Hepatic stellate cell (primary cell): ENCODE measurements at places on chromosomes 11 and 22.

DNA sequence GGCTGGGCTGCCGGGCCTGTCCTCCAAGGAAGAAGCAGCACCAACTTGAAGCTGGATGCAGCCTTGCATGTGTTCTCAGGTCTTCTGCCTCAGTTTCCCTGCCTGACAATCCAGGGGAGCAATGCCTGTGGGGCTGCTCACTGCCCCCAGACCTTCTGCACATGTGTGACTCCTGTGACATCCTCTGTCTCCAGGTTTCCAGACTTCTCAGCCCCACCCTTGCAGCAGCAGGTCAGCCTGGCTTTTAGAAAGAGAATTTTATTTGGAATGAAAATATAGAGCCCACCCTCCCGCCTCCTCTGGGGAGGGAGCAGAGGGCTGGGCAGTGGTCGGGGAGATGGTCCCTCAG is 301 bp upstream of the PTPRCAP start:
- DNase-seq, result no peak

DNA sequence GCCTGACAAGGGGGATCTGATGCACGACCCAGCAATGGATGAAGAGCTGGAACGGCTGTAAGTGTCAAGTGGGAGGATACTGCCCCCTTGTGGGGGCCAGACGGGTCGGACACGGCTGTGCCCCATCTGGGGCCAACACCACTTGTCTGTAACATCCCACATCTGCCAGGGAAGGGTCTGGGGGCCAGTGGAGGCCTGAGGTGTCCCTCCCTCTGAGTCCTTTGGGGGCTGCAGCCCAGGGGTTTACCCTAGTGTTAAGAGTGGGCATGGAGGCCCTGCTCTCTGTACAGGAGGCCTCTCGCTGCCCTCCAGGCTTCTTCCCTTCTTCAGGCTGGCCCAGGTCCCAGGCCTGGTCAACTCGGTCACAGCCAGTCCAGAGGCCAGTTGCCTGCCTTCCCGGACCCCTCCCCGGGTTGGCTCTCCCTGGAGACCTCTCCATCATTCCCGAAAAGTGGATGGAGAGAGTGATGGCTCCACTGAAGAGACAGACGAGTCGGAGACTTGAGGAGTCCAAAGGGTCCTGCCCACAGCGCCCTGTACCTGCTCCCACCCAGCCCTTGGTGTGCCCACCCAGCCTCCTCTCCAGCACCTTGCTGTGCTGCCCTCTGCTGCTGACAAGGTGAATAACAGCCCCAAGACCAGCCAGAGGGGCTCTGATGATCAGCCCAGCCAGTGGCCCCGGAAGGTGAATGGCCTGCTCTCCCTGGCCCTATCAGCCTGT is 15.4 kb downstream of the ARFGAP2 start:
- DNase-seq, result peak; percentile 90

DNA sequence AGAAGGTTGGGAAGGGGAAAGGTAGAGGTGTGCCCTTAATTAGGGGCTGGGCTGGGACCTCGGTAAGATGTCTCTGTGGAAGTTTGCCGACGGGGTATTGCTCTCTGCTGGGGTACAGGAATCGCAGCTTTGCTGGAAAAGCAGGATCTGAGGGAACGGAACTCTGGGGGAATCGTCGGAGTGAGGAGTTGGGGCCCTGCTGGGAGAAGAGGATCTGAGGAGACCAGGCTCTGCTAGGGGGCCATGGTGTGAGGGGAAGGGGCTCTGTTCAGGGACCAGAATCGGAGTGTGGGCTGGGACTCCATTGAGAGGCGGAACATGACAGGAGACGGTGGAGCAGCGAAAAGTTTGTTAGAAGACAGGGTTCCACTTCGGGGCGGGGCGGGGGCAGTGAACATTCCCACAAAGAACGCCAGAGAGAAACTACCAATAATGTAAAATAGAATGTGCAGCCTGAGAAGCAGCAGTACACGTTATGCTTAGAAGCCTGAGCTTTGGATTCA is 456 bp downstream of the AAMDC start:
- DNase-seq, result peak; percentile 36

DNA sequence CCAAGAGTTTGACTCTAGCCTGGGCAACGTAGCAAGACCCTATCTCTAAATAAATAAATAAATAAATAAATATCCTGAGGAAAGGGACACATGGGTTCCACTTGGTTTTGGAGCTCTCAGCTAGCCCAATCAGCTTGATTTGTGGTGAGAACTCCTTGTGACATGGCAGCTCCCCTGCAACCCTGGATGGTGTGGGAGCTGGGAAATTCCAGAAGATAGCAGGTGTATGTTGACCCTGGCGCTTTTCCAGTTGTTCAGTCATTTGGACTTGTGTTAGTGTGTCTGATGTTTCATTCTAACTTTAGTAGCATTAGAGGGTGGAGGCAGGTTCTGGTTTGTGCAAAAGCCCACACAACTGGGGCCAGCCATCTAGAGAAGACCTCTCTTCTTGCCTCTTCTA is 148.5 kb upstream of the NCAM1 start:
- no peak for DNase-seq

GRCh38 chr11:72712168-72712751 is 38.0 kb upstream of the PDE2A start:
- DNase-seq, result no peak

DNA sequence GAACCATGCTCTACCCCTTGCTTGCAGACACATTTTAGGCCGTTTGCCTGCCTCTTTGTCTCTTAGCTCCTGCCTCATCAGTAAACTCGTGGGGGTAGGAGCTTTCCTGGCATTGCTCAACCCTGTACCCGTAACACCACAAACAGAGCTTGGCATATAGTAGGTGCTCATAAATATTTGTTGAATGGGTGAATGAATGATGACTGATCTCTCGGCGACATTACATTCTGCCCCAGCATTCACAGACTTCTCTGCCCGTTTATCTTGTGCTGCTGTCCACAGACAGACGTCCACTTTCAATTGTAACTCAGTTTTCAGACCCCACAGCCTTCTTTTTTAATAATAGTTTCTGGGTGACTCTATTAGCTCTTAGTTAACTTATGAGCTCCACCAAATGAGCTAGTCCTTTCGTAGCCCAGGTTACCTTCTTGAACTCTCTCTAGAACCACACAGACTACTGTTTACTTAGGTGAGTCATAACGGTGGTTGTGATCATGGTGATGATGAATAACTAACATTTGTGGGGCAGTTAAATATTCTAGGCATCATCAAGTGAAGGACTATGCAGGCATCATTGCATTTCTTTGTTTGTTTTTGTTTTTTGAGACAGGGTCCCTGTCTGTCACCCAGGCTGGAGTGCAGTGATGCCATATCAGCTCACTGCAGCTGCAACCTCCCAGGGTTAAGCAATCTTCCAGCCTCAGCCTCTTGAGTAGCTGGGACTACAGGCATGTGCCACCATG is 188.4 kb downstream of the ADAMTS15 start:
- peak; percentile 58 for DNase-seq

- no peak for DNase-seq
These were observed 77.9 kb upstream of the HSD17B12 start for GRCh38 chr11:43602670-43603069.

DNA sequence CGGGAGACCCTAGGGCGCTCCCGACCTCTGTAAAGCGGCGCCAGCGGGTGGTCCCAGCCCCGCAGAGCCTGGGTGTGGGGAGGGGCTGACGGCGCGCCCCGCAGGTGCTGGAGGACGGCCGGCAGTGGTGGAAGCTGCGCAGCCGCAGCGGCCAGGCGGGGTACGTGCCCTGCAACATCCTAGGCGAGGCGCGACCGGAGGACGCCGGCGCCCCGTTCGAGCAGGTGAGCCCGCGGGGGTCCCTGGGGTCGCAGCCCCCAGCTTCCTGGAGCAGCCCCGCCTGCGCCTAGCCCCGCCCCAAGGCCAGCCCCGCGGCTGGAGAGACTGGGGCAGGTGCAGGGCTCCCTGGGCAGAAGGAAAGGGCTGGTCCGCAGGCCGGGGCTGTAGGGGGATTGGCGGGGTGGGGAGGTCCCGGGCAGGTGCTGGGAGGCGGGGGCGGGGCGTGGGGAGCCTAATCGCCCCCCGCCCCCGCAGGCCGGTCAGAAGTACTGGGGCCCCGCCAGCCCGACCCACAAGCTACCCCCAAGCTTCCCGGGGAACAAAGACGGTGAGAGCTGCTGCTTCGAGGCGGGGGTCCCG is 19.7 kb downstream of the EPS8L2 start:
- no peak for DNase-seq

DNA sequence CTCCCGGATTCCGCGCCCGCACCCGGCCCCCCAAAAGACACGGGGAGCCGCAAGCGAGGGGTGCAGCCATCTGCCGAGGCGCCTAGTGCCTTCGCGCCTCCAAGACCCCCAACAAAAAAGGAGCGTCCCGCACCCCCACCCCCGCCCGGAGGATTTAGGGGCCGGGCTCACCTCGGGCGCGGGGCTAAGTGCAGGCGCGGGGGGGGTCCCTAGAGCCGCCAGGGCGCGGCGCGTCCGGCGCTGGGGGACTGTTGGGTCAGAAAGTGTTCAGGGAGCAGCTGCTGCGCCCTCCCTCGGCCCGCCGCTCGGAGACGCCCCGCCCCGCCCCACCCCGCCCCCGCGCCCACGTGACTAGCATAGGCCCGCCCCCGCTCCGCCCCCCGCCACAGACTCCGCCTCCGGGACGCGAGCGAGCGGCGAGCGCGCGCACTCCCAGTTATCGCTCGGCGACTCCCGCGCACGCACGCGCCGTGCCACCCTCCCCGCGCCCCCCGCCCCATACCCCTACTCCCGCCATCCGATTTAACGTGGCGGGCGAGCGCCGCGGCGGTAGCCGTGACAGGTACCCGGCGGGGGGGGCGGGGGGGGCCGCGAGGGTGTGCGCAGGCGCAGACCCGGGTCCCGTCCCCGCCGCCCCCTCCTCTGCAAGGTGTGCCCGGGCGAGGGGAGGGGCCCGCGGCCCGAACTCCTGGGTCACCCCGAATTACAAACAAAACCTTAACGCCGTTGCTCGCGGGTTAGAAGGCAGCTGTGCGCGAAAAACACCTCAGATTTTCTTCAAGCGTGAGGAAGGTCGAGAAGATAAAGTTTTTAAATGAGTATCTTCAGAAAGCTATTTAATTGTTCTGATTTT is 56.2 kb downstream of the KCNJ4 start:
- DNase-seq, result peak; percentile 71

GRCh38 chr11:75383246-75383645 is 16.1 kb upstream of the RPS3 start:
- DNase-seq, result no peak

GRCh38 chr11:23865341-23865975 is 631.4 kb upstream of the LUZP2 start:
- no peak for DNase-seq

- no peak for DNase-seq
These were observed 653 bp downstream of the GRK3 start for GRCh38 chr22:25564979-25565677.

DNA sequence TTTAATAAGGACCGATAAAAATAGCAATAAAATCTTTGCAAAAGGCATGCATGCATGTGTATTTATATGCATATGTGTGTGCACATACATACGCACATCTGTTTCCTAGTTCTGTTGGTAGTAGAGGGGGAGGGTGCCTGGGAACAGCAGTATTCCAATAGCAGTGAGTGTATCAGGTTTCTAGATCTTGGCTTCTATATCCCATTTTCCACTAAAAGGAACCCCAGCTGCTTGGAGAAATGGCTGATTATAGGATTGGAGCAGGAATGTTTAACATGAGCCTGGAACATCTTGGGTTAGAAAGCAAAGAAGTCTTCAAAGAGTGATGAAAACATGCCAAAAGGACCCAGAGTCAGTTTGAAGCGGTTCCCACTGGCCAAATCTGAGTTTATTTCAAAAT is 21.0 kb downstream of the TNRC6B start:
- DNase-seq, result no peak

DNA sequence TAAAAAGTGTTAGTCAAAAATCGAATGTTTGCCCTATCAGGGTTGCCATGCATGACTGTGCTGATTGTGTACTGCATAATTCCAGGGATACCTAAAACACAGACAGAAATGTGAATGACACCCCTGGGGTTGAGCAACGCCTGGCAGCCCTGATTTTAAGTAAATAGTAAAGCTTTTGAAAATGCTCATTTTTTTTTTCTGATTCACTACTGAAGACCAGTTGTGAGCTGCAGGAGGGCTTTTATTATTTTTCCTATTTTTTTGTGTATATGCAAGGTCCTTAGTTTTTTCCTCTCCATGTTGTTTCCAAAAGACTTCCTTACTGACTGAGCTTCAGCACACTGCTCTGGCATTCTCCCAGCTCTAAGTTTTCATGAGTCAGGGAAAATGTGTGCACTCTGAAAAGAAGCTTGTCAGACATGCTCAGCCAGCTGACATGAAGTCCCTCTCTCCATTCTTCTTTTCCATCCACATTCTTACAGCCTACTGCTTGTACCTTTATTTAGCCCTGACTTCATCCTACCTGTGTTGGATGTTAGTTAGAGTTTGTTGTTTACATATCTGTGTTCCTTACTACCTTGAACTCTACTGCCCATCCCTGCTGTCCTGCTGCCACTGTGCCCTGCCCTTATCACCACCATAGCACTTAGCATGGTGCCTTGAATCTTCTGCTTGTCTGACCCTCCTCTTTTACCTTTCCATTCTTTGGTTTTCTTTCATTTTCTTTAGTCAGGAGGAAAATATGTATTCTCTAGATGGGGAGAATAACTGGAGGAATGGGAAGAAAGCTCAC is 79.5 kb downstream of the HORMAD2 start:
- peak; percentile 39 for DNase-seq

- no peak for DNase-seq
These were observed 34.3 kb upstream of the OR10G7 start for GRCh38 chr11:124075492-124075840.

DNA sequence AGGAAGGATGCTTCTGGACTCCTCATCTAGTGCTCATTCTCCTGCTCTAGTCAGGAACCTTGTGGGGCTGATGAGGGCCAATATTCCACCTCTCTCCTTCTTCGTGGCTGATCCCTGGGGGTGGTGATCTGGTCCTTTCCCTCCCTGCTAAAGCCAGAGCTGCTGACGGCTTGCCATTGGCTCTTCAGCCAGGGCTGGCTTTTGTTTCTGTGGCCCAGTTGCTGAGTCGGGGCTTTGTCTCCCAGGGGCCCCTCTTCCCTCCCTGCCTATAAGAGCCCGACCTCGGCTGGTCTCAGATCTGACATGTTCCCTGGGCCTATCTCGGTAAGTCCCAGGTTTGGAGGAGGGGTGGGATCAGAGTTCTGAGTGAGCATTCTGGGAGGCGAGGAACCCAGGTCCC is at the start of gene CRYBA4:
TSS of gene CRYBA4 (plus strand) at position 301 of the 400 bp plus-strand sequence. CDS start 634 bp downstream, outside the sequence.
- DNase-seq, result no peak

GRCh38 chr11:64343767-64344559 is 4.0 kb downstream of the CCDC88B start:
- DNase-seq, result peak; percentile 42

GRCh38 chr22:46684706-46685105 is 53.3 kb downstream of the CERK start:
- DNase-seq, result no peak
